Forelimb muscle (tissue), 1 donor: ENCODE measurements at places on chromosomes 16 and 17. TPM values are rescaled to one million over a fixed set of nuclear protein-coding genes. Genes with fewer than 3 reads are reported as not detected.

TEKT1 gene
- polyA plus RNA-seq, result not detected

KRT12 gene
- 0.08 TPM for polyA plus RNA-seq

GRB7 gene
- 0.51 TPM for polyA plus RNA-seq

IRX3 gene
- polyA plus RNA-seq, result 16.8 TPM

ZNF385C gene
- polyA plus RNA-seq, result 6.7 TPM
